Immature natural killer cell (primary cell): ENCODE measurements at places on chromosomes 13 and 19. TPM values are rescaled to one million over a fixed set of nuclear protein-coding genes. Genes with fewer than 3 reads are reported as not detected.

- no peaks in the 10 kb centered on the region for H3K36me3 ChIP-seq
- H3K27me3 ChIP-seq: peaks cover 2% of the 10 kb centered on the region
- no peak overlapping the region for H3K27ac ChIP-seq
- H3K4me3 ChIP-seq: no peak overlapping the region
- no peaks in the 10 kb centered on the region for H3K4me1 ChIP-seq
These were observed 767.2 kb upstream of the SLC10A2 start for GRCh38 chr13:103833294-103833852.

DNA sequence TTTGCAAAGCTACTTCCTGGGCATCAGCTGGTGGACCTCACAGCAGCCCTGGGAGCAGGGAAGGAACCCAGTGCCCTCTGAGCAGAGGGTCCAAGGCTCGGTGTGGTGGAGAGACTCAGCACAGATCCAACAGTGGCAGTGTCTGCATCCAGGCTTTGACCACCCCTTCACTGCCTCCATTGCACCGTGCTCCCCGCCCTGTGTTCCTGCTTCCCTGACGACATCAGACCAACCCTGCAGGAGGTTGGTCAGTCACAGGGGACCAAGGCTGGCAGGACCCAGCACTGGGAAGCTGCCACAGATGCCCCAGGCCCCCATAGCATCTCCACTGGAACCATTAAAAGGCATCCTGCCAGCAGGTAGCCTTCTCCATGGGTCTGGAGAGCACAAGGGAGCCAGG, 7.8 kb upstream of the VSTM2B start:
- no peaks in the 10 kb centered on the region for H3K36me3 ChIP-seq
- peaks cover 6% of the 10 kb centered on the region for H3K27me3 ChIP-seq
- H3K4me1 ChIP-seq: no peaks in the 10 kb centered on the region
- no peak overlapping the region for H3K4me3 ChIP-seq
- H3K27ac ChIP-seq: no peak overlapping the region
- no peak for DNase-seq

DNA sequence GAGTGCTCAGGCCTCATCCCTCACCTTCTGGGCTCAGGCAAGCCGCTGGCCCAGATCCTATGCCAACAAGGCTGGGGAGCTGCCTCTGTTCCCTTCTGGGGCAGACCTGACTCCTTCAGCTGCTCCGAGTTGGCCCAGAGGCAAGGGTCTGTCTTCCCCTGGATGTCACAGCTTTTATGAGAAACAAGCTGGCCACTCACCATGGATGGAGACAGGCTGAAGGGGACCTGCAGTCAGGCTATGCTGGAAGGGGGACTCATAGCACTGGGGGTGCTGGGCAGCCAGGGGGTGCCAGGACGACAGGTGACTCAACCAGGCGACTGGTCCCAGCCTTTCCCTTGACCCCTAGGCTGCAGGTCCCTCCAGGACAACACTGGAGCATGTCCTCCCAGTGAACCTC, 52.4 kb upstream of the C1QTNF9B start:
- no peak for DNase-seq
- H3K36me3 ChIP-seq: no peaks in the 10 kb centered on the region
- no peak overlapping the region for H3K4me3 ChIP-seq
- peaks cover 4% of the 10 kb centered on the region for H3K27me3 ChIP-seq
- H3K4me1 ChIP-seq: no peaks in the 10 kb centered on the region
- no peak overlapping the region for H3K27ac ChIP-seq

DNA sequence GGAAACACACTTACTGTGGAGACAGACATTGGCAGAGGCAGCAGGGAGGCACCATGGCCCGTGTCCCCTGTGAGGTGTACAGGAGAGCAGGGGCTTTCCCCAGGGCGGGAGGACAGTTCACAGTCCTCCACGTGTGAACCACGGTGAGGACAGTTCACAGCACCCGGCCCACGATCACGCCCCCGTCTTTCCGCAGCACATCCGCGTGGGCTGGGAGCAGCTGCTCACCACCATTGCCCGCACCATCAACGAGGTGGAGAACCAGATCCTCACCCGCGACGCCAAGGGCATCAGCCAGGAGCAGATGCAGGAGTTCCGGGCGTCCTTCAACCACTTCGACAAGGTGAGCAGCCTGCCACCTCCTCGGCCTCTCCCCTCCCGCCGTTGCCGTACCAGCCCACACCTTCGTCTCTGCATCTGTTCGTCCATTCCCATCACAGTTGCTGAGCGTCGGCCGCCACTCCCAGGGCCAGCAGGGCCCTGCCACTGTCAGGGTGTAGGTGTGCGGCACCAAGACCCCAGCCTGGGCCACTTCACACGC, 17.4 kb downstream of the CAPN12 start:
- peak; percentile 82 for DNase-seq
- H3K4me1 ChIP-seq: peaks cover 49% of the 10 kb centered on the region
- H3K27ac ChIP-seq: peak overlapping the region; percentile 93

GRCh38 chr13:103694033-103694432, 627.8 kb upstream of the SLC10A2 start:
- no peak overlapping the region for H3K27ac ChIP-seq
- H3K4me1 ChIP-seq: no peaks in the 10 kb centered on the region
- peaks cover 4% of the 10 kb centered on the region for H3K27me3 ChIP-seq

- no peaks in the 10 kb centered on the region for H3K4me1 ChIP-seq
- no peaks in the 10 kb centered on the region for H3K27me3 ChIP-seq
- no peak for DNase-seq
- H3K27ac ChIP-seq: no peak overlapping the region
- H3K36me3 ChIP-seq: peaks cover 13% of the 10 kb centered on the region
These were observed 43.2 kb downstream of the SUGT1 start for GRCh38 chr13:52695856-52696255.

Gene ZSCAN5C
- not detected for polyA plus RNA-seq

Gene TMIGD2
- polyA plus RNA-seq: 86.1 TPM
